ENCODE measurements at places on chromosomes 4 and X. TPM values are rescaled to one million over a fixed set of nuclear protein-coding genes. Genes with fewer than 3 reads are reported as not detected.

The ZNF141 gene
- total RNA-seq, result 38.7 TPM

The RP2 gene
- total RNA-seq, result 6.7 TPM

The EGF gene
- 0.23 TPM for total RNA-seq

The CNGA1 gene
- total RNA-seq, result 36.8 TPM

The ENPEP gene
- 3.9 TPM for total RNA-seq

The HHIP gene
- 2.8 TPM for total RNA-seq

The UGT2B15 gene
- 0.47 TPM for total RNA-seq

The CXorf65 gene
- total RNA-seq, result not detected

The PORCN gene
- total RNA-seq, result 12.7 TPM

The FGFR3 gene
- 121 TPM for total RNA-seq

The HEPH gene
- 15.7 TPM for total RNA-seq

The MAGEA9B gene
- total RNA-seq, result not detected

The CXCL11 gene
- total RNA-seq, result 0.31 TPM

The FGF16 gene
- 0.39 TPM for total RNA-seq

The TMPRSS11D gene
- not detected for total RNA-seq

The SMS gene
- total RNA-seq, result 48.9 TPM

The DMD gene
- 61.6 TPM for total RNA-seq

The ADH1A gene
- total RNA-seq, result not detected

The MAOB gene
- 28.2 TPM for total RNA-seq

The SAGE1 gene
- not detected for total RNA-seq

The GABRE gene
- total RNA-seq, result 97.8 TPM

The TIMM8A gene
- 16.7 TPM for total RNA-seq

The ASB12 gene
- total RNA-seq, result 2.1 TPM

The AMBN gene
- not detected for total RNA-seq

The TNIP3 gene
- 0.49 TPM for total RNA-seq

The DIPK2B gene
- 27.1 TPM for total RNA-seq

The NRK gene
- 2.2 TPM for total RNA-seq

The OGT gene
- total RNA-seq, result 225 TPM

Measured in ureter (tissue), 1 donor.